ENCODE measurements at places on chromosomes 5 and 9. TPM values are rescaled to one million over a fixed set of nuclear protein-coding genes. Genes with fewer than 3 reads are reported as not detected.

Gene YTHDC2
- 27.4 TPM for total RNA-seq

Gene PRR7
- total RNA-seq, result not detected

Gene LIX1
- not detected for total RNA-seq

Gene CAPSL
- total RNA-seq, result not detected

Gene GCNT4
- total RNA-seq, result 63.7 TPM

Gene TNC
- 97.4 TPM for total RNA-seq

Gene TARS1
- 29.7 TPM for total RNA-seq

Gene LIFR
- 13.7 TPM for total RNA-seq

Gene ABITRAM
- 3.3 TPM for total RNA-seq

GRCh38 chr5:95808013-95808685 is 14.4 kb downstream of the GLRX start:
- H3K36me3 ChIP-seq, result no peaks in the 10 kb centered on the region
- H3K4me3 ChIP-seq, result no peak overlapping the region
- no peak for DNase-seq
- H3K4me1 ChIP-seq, result peaks cover 20% of the 10 kb centered on the region
- no peaks in the 10 kb centered on the region for H3K27me3 ChIP-seq
- H3K27ac ChIP-seq, result peak overlapping the region; percentile 61

DNA sequence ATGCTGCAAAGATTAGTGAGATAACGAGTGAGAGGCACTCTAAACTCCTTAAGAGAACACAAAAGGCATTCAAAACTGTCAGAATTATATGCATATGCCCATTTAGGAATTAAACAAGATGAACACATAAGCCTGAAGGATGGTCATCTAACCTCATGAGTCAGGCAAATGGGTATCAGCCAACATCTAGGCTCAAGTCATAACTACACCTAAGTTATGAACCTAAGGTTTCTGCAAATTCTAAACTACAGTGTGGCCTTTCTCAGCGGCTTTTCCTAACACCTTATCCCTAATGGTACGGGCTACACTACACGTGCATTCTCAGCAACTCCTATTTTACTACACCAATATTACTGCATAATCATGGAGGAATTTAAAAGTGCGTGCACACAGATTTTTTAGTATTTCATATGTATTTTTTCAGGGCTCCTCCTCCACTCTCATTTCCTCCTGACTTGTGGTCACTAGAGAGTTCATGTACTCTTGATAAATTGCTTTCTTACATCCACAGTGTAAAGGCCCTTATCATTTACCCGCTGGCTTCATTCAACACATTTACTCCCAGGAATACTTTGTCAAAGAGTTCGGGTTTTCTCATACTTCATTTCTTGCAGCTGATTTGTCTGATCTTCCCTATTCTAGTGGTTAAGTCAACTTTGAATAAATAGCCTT is 316.5 kb downstream of the BNC2 start:
- H3K27me3 ChIP-seq, result no peaks in the 10 kb centered on the region
- H3K27ac ChIP-seq, result no peak overlapping the region
- no peak overlapping the region for H3K4me3 ChIP-seq

- no peak overlapping the region for H3K27ac ChIP-seq
- H3K4me3 ChIP-seq, result no peak overlapping the region
- H3K27me3 ChIP-seq, result no peaks in the 10 kb centered on the region
- no peak for DNase-seq
- no peaks in the 10 kb centered on the region for H3K36me3 ChIP-seq
Measured at GRCh38 chr5:35678661-35679060, 61.0 kb downstream of the SPEF2 start.

GRCh38 chr9:108489567-108489966 is 366.2 kb downstream of the ACTL7B start:
- no peak for DNase-seq
- no peaks in the 10 kb centered on the region for H3K27me3 ChIP-seq
- H3K27ac ChIP-seq, result no peak overlapping the region
- no peak overlapping the region for H3K4me3 ChIP-seq

GRCh38 chr5:178449163-178450070 is 140.8 kb downstream of the COL23A1 start:
- no peak for DNase-seq
- no peaks in the 10 kb centered on the region for H3K4me1 ChIP-seq
- no peak overlapping the region for H3K27ac ChIP-seq
- no peak overlapping the region for H3K4me3 ChIP-seq

DNA sequence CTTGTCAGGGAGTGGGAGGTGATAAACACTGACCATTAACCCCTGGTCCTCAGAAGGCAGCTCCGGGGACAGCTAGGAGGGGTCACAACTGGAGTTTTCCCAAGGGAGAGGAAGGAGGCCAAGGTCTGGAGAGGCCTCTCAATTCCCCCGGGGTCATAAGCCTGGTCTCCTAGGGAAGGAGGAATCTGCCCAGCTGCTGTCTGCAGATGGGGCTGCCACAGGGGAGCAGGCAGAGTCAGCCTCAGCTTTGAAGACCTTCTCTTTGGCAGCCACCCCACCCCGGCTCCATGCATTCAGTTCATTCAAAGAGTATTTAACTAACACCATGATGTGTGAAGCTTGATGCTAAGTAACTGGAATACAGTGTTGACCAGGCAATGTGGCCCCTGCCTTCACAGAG is 74.6 kb upstream of the HSPA9 start:
- H3K27ac ChIP-seq, result no peak overlapping the region
- no peak for DNase-seq
- H3K27me3 ChIP-seq, result no peaks in the 10 kb centered on the region
- H3K36me3 ChIP-seq, result no peaks in the 10 kb centered on the region

DNA sequence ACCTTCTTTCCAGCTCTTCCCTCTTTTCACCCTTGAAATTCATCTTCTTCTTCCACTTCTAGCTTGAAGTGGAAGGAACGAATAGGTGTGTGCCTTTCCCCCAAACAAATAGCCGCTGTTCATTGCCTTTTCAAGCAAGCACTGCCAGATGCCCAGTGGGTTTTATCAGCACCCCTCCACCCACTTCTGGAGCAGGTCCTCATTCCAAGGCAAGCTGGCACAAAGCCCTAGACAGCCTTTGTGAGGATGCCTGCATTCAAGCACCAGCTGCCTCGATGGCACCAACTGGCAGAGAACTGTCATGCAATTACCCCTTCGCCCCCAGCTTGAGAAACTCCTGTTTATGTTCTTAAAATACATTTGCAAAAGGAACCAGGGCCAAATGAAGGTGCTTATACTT is 36.5 kb downstream of the SERINC5 start:
- H3K27me3 ChIP-seq, result no peaks in the 10 kb centered on the region
- no peaks in the 10 kb centered on the region for H3K36me3 ChIP-seq
- no peak overlapping the region for H3K4me3 ChIP-seq
- no peak for DNase-seq
- no peaks in the 10 kb centered on the region for H3K4me1 ChIP-seq

GRCh38 chr9:71764463-71764862 is 3.9 kb downstream of the CEMIP2 start:
- no peaks in the 10 kb centered on the region for H3K36me3 ChIP-seq
- DNase-seq, result no peak
- no peaks in the 10 kb centered on the region for H3K27me3 ChIP-seq
- H3K4me1 ChIP-seq, result peaks cover 55% of the 10 kb centered on the region
- peak overlapping the region; percentile 96 for H3K4me3 ChIP-seq
- H3K27ac ChIP-seq, result no peak overlapping the region

DNA sequence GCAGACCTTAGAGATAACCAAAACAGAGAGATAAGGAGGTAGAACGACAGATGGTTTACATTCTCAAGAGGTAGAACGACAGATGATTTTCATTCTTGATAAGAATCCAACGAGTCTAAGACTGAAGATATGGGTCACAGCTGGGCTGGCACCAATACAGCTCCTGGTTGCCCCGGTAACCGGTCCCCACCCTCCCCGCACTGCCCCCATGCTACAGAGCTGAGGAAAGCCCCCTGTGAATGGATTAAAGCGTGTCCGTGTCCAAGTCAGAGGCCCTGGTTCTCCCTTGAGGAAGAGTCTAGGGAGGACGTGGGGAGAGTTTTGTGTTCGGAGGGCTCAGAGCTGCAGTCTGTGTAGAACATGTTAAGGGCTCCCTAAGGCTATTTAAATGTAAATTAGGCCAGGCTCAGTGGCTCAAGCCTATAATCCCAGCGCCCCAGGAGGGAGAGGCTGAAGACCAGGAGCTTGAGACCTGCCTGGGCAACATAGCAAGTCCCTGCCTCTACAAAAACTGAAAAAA is 8.1 kb downstream of the IDNK start:
- no peak overlapping the region for H3K4me3 ChIP-seq
- DNase-seq, result no peak
- H3K4me1 ChIP-seq, result no peaks in the 10 kb centered on the region
- H3K27me3 ChIP-seq, result no peaks in the 10 kb centered on the region

GRCh38 chr5:4212071-4212739 is 616.6 kb downstream of the IRX1 start:
- H3K36me3 ChIP-seq, result no peaks in the 10 kb centered on the region
- no peaks in the 10 kb centered on the region for H3K4me1 ChIP-seq
- H3K27ac ChIP-seq, result no peak overlapping the region
- H3K4me3 ChIP-seq, result no peak overlapping the region

DNA sequence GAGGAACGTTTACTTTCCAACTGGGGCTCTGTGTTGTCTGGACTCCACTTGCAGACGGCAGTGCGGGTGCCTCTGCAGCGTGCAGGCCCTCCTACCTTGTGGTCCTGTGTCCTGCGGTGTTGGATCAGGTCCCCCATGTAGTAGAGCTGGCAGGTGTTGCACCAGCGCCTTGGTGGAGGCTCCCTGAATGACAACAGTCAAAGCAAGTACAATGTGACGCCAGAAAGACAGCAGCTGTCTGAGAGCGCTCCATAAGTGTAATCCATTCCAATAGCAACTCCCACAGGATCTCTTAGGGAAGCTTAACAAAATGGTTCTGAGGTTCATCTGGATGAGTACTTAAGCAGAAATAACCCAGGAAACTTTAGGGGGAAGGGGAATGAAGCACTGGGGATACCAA is 9.9 kb downstream of the BBLN start:
- DNase-seq, result no peak
- no peaks in the 10 kb centered on the region for H3K4me1 ChIP-seq
- no peak overlapping the region for H3K27ac ChIP-seq
- H3K4me3 ChIP-seq, result no peak overlapping the region

DNA sequence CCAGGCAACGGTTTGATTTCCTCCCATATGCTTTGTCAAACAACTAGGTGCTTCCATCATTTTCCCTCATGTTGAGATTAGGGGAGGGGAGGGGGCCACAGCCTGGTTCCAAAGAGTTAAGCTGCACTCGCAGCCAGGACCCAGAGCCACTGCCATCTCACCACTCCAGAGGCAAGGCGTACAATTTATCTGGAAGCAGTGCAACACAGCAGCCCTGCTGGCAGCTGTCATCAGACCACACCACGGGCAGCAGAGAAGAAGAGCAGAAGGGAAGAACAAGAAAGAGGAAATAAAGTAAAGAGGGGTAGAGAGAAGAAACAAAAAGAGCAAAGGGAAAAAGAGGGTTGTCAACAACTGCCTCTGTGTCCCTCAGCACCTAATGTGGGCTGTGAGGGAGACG is 38.9 kb downstream of the MED27 start:
- H3K4me1 ChIP-seq, result no peaks in the 10 kb centered on the region
- no peak overlapping the region for H3K27ac ChIP-seq
- DNase-seq, result no peak

GRCh38 chr9:2664174-2665065 is 42.8 kb downstream of the VLDLR start:
- no peaks in the 10 kb centered on the region for H3K36me3 ChIP-seq
- no peak for DNase-seq
- H3K4me3 ChIP-seq, result no peak overlapping the region
- no peak overlapping the region for H3K27ac ChIP-seq

GRCh38 chr9:109447329-109448076 is 50.6 kb downstream of the PTPN3 start:
- H3K4me3 ChIP-seq, result no peak overlapping the region
- no peaks in the 10 kb centered on the region for H3K4me1 ChIP-seq
- peaks cover 10% of the 10 kb centered on the region for H3K36me3 ChIP-seq
- no peak overlapping the region for H3K27ac ChIP-seq

- H3K27ac ChIP-seq, result no peak overlapping the region
- H3K4me3 ChIP-seq, result no peak overlapping the region
- no peaks in the 10 kb centered on the region for H3K4me1 ChIP-seq
- H3K36me3 ChIP-seq, result no peaks in the 10 kb centered on the region
Measured at GRCh38 chr9:105908069-105908468, 213.7 kb downstream of the TMEM38B start.

DNA sequence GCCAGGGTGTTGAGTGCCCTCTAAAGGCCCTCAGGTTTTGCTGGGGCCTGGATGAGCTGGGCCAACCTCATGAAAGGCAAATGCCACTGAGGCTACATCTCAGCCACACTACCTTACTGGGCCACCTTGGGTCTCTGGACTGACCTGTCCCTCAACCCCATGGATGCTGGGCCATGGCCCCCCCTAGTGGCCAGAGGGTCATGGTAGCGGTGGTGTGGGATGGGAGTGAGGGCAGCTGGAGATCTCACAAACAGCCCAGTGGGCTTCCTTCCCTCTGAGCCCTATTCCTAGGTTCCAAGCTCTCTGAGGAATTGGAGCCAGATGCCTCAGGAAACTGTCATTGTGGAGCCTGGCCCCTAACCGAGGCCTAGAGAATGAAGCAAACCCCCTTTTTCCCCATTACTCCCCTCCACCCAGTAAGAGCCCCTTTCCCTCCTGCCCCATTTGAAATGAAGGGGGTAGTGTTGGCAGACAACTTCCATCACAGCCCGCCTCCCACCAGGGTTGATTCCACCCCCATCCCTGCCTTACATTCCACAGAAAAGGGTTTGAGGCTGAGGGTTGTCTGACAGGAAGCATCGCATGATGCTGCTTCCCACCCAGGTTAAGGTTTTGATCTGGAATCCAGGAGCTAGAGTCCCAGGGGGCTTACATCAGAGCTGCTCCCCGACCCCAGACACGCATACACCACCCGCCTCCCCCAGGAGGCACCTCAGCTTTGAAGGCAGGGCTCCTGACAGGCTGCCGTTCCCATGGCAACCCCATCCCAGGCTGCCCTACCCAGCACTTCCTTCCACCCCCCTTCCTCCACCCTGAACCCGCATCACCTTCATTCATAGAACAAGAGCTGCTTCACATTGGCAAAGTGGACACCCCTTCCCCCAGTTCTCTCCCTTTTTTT is 63.9 kb downstream of the PCDH1 start:
- no peaks in the 10 kb centered on the region for H3K36me3 ChIP-seq
- H3K27me3 ChIP-seq, result no peaks in the 10 kb centered on the region
- H3K27ac ChIP-seq, result no peak overlapping the region

Measured in Peyer's patch (tissue), 4 donors.